NCI-H2171 treated with DMSO at 0.1 percent for 48 hours (cell line): ENCODE measurements at places on chromosomes 5 and 9.

DNA sequence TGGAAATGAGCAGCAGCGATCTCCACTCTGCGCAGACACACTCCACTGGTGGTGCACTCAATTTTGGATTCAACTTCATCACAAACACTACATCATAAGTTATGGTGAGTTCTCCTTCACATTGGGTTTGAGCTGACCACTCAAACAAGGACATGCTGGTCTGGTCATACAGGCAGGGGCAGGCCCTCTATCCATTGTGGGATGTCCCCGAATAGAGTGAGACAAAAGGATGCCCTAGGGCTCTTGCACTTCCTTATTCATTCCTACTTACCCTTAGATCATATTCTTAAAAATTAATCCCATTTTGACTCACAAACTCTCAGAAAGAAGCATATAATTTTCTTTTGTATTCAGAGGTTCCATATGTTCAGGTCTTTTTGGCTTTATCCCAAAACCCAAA lies 16.3 kb upstream of the PJA2 start:
- no peak for DNase-seq

DNA sequence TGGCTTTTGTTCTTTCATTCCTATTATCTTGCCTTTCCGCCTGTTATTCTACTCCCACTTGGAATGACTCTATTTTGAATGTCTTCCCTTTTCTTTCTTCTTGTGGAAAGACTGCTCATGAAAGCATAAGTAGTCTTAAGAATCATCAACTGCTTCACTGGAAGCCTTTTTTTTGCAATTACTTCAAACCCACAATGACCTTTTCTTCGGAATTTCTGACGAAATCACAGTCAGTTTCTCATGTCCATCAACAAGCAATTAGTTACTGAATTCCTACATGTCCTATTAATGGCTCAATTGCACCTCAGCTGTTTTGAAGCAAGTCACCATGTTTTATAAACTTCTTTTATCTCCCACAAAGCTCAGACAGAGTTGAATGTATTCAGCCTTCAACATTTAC lies 196.2 kb downstream of the TARS1 start:
- DNase-seq: no peak

DNA sequence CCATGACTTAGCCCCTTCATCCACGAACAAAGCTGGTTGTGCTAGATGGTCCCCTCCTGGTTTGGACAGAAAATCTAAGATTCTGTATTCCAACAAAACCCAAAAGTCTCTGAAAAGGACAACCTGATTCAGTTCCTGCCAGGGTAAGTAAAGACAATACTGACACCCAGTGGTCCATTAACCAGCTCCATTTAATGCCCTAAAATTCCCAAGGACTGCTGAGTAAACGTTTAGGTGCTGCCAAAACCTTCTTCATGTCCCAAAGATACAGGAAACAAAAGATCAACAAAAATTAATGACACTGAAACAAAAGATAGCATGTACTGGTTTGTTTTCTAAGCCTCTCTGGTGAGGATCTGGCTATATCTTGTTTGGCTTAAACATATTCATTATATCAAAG lies 25.3 kb upstream of the PPP1R2B start:
- peak; percentile 58 for DNase-seq

DNA sequence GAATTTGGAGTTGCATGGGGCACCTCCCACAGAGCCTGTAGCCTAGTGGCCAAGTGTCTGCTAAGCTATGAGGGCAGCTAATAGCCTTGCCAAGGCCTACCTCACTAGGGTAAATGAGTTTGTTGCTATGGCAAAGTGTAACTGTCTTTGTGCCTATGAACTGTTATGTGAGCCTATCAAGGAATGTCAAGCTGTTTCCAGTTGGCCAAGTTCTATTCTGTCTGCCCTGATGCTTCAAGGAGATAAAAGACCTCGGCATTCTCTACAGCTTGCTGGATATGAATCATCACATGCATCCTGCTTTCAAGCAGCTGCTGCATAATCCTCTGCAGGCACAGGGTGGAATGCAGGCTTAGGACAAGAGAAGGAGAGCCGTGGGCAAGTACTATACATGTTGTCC lies 69.8 kb upstream of the CCDC112 start:
- no peak for DNase-seq

DNA sequence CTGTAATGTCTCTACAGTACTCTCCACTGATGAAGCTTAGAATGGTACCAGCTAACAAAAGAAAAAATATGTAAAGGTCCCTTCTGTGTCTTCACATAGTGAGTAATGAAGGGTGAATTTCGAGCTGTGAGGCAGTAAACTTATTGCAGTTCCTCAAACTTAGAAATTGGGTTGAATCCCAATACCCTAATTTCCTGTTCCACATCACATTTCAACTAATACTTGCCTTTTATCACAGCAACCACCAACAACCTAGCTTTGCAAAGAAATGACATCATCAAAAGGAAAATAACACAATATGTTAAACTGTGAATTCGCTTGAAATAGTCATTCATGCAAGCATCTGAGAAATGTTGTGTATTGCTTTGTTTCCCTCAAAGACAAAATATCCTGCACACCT lies 9.4 kb upstream of the TNFAIP8 start:
- no peak for DNase-seq

GRCh38 chr5:33462456-33462855 lies 21.7 kb downstream of the TARS1 start:
- no peak for DNase-seq

GRCh38 chr9:96089452-96090085 lies 212.4 kb downstream of the HSD17B3 start:
- no peak for DNase-seq

- DNase-seq: no peak
Observed at GRCh38 chr9:8268216-8268878, 468.8 kb upstream of the DMAC1 start.

DNA sequence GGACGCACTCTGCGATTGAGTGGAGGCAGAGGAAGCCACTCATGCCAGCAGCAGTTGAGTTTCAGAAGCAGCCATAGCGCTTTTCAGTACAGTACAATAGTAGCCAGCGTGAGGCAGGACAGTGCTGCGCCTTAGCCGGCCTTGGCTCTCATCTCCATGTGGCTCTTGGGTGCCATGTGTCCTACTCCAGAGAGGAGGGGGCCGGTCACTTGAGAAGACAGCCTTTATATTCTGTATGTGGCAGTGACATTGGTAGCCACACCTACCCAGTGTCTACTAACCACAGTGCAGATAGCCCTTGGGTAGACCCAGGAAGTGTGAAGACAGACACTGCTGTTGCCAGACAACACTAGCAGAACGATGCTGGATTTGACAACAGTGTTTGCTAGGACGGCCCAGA lies 42.3 kb downstream of the FAM78A start:
- DNase-seq: no peak

DNA sequence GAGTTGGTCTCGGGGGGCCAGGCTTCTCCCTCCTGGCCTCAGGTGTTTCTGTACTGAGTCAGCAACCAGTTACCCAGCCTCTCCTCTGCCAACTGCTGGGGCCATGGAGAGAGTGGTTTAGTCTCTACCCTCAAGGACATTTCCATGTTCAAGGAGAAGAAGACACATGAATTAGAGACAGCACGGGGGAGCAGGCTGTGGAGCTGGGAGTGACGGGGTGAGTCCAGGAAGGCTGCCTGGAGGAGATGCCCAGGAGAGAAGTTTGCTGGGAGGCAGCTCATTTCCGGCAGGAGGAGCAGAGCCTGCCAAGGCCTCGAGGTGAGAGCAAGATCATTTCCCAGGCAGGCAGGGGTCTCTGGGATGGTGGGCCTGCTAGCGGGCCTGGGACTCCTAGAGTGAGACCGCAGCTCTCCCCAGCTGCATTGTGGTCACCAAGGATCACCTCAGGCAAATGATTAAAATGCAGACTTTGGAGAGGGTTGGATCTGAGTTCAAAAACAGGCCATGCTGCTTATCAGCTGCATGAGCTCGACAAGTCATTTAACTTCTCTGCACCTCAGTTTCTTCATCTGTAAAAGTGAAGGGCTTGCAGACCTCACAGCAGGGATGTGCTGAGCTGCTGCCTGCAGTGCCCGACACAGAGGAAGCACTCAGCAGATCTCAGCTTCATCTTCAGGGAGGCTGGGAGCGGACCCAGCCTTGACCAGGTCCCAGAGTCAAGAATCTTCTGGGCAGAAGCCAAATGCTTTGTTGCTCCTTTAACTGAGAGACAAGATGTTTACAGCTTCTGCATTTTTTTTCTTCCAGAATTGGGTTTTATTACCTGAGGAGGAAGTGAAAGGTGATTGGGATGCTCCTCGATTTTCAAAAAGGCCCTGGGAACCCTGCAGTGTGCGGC lies 35.2 kb downstream of the NEK6 start:
- no peak for DNase-seq

DNA sequence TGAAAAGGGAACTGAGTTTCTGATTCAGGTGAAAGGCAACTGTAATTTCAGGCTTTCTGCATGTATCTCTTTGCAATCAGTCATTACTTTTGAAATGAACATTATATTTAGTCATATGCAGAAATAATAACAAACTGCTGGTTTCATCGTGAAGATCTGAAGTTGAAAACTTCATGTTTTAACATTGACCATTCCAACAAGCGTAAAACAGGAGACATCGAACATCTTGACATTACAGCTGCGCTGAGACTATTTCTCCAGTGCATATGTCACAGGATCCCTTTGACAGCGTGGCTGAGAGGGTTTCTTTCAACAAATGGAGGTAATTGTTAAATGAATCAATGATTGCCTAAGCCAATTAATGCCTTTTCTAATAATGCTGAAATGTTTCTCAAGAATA lies 38.2 kb upstream of the ZSWIM6 start:
- no peak for DNase-seq

DNA sequence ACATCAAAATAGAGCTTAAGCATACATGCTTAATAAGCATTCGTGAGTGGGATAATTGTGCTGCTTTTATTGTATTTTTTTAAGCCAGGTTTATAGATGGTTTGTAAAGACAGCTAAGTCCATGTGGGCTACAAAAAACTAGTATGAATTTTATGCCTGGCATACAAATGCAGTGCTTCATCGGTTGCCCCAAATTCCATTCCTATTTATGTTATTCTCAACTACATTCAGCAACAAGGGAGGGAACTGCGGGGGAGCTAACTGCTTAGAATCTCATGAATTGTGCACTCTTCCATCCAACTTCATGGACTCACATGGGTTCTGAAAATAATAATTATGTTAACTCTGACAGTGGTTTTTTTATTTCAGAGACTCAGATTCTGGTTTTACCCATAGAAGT lies 199.2 kb downstream of the FAM170A start:
- no peak for DNase-seq
